ENCODE measurements at places on chromosomes 12 and 14.

- no peak for DNase-seq
Observed at GRCh38 chr12:118377021-118377883, 897 bp downstream of the SUDS3 start.

GRCh38 chr14:102973706-102974285 is 51.3 kb downstream of the AMN start:
- DNase-seq: no peak

DNA sequence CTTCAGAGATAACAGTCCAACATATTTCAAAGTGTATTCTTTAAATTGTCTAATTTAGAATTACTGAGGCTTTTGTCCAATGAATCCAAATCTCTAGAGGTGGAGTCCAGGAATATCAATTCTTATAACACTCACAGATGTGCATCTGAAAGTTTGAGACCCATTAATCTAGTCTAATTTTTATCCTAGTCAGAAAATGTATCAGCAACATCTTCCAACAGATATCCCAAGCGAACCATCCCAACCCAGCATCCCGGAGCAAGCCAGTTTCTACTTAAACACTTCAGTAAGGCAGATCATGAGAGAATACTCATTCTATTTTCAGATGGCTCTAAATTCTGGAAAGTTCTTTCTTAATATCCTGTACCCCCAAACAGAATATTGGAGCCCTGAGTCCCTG is 113.5 kb downstream of the BBS10 start:
- DNase-seq: no peak

DNA sequence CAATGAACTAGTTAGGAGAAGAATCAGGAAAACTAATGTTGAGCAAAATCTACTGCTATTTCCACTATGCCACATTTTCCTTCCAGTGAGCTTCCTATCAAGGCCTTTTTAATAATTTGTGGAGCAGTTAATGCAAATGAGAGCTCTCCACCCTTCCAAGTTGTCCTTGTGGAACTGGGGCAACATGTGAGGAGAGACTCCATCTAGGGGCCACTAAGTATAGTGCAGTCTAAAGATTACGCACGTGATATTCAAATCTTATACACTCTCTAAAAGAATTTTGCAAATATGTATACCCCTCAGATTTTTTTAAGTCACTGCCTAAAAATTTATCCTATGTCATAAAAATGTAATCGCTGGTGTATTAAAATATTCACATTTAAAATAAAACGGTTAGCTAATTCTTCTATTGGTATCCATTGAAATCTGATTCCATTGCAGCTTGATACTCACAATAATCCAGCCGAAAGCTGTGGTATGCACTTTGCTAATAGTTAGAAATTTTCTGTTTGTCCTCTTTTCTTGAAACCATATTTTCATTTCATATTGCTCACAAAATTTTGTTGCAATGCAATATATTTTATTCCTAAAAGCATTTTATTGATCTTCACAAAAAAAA is 100.1 kb downstream of the PAH start:
- no peak for DNase-seq

GRCh38 chr12:20423557-20423956 is 55.2 kb downstream of the PDE3A start:
- DNase-seq: no peak

GRCh38 chr12:53461591-53461990 is 9.7 kb downstream of the PCBP2 start:
- no peak for DNase-seq

GRCh38 chr12:13251521-13251920 is 55.0 kb downstream of the EMP1 start:
- no peak for DNase-seq

DNA sequence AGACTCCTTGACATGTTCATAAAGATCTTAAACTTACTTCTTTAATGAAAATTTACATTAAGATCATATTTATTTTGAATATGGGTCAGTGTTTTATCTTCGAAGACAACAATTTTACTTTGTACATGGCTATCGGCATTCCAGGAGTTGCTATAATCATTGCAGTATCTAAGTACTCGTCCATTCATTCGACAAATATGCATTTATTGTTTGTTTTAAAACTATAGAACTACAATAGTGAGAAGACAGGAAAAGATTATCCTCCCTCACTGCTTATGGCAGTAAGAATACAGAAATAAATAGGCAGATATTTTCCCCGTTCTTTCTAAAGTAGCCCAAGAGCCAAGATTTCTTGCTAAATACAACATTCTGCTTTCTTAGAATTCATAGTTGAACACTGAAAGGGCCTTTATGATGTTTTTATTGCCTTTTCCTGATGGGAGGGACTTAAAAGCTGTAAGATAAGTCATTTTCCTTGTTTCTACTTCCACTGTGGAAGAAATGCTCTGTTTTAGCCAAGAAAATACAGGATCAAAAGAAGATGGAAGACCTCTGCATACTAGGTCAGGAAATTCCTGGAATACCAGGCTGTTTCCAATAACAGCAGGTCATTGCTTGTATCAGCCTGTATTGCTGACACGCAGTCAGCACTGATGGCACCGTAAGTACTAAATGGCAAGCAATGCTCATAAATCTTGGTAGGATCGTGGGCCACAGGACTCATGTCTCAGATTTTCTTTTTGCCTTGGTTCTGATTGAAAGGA is 521.0 kb upstream of the ATP2B1 start:
- DNase-seq: no peak

GRCh38 chr14:35403114-35403602 is 1.4 kb downstream of the NFKBIA start:
- peak; percentile 31 for DNase-seq

DNA sequence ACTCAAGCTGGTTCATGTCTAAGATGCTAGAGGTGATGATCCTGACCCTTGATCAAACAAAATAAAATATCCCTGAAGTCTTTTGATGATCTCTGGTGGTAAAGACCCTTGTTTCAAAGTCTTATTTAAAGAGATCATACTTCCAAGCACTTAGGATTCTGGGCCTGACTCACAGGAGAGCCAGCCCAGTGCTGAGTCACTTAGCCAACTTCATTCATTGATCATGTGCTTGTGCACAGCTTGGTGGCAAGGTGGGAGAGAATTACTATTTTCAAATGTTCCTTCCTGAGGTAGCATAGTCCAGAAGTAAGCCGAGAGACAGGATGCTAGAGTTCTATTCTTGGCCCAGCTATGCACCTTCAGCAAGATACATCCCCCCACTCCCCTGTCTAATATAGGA is 40.6 kb downstream of the SCN8A start:
- DNase-seq: no peak

- DNase-seq: no peak
Observed at GRCh38 chr12:113248842-113249435, 27.7 kb downstream of the TPCN1 start.

DNA sequence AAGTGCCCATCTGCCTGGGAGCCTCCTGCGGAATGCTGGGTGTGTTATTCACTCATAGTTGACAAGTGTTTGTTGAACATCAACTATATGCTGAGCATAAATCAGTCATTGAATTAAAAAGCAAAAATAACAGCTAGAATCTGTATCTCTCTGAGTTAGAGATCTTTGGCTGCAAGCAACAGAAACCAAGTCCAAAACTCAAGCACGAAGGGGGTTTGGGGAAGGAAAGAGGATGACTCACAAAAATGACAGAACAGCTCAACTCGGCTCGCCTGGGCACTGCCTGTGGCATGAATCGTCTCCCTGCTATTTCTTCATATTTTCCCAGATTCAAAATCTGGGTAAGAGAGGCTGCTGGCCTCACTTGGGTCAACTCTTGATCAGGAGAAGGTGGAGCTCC is 72.6 kb upstream of the NCOR2 start:
- no peak for DNase-seq

DNA sequence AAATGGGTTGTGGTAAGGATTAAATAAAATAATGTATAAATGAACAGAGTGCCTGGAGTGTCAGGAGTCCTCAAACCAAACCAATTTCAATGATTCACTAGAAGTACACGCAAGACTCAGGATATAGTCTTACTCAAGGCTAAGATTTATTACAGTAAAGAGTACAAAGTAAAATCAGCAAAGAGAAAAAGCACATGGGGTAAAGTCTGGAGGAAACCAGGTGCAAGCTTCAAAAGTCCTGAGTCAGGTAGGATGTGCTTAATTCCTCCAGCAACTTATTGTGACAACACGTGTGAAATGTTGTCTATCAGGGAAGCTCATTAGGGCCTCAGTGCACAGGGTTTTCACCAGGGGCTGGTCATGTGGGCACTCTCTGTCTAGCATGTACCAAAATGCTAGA is 105.8 kb upstream of the NAP1L1 start:
- no peak for DNase-seq

DNA sequence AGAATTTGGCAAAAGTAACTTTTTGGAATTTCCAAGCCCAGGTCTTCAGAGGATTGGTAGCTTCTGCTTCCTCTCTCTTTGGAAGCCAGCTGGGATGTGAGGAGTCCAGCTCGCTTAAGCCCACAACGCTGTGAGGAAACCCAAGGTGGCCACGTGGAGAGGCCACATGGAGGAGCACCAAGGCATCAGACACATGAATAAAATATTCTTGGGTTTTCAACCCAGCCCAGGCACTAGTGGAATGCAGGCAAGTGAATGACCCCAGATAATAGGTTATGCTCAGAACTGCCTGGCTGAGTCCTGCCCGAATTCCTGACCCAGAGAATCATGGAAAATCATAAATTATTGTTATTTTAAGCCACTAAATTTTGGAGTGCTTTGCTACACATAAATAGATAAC is 119.7 kb upstream of the PARP11 start:
- no peak for DNase-seq

GRCh38 chr12:42469355-42470175 is 120.0 kb downstream of the PRICKLE1 start:
- no peak for DNase-seq

- DNase-seq: no peak
Observed at GRCh38 chr14:71395151-71395604, 487.9 kb downstream of the PCNX1 start.

DNA sequence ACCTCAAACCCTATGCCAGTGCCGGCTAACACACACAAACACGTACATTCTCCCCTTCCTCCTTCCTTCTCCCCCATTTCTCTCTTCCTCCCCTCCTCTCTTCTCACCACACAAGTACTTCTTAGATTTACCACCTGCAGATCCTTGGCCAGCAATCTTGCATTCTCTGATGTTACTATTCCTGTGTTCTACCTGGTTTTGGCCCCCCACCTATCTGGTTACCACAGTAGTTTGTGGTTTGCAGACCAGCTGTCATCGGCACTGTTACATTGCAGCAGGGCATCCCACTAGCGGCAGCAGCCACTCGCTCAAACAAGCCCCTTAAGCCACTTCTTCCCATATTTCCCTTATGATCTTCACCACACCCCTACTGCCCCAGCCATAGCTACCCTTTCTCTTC is 3.9 kb downstream of the ABHD4 start:
- no peak for DNase-seq

DNA sequence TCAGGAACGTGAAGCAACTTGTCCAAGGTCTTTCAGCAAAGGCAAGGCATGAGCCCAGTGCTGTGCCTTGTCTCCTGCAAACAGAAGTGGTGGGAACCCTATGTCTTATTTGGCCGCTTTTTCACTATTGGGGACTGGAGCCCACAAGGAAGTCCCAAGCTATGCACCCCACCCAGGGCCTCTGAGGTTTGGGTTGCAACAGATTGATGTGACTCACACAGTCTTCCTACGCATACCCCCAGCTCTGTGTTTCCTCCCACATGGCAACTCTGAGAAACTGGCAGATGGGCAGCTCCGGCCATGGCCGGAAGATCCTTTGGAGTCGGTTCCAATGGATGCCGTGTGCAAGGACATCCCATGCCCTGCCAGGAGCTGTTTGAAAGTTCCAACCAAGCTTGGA is 28.3 kb upstream of the CMKLR1 start:
- no peak for DNase-seq

DNA sequence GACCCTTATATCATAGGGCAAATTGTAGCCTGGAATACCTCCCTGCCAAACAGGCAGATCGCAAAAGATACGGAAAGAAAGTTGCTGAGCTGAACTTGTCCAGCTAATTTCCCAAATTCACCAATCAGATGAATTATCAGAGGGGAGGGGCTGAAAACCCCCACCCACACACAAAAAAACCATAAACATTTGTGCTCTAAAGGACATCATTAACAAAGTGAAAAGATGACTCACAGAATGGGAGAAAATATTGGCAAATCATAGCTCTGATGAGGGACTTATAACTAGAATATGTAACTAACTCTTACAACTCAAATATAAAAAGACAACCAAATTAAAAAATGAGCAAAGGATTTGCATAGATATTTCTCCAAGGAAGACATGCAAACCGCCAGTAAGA is 36.3 kb downstream of the PTHLH start:
- no peak for DNase-seq

DNA sequence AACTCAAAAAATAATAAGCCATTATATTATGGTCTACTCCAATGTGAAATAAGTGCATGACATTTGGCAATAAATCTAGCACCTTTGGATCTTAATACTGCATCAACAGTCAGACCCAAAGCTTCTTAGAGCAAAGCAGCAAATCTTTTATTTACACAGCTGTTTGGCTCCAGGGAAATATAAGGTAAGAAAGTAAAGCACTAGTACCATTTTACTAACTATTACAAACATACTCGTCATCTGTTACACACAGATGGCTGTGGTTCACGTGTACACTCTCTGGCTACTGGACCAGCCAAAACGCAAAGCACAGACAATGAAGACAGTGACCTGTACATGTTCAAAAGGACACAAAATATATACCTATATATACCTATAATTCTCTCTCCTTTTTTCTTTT is 2.8 kb downstream of the FGD6 start:
- DNase-seq: no peak

GRCh38 chr12:130076126-130076525 is 86.1 kb upstream of the FZD10 start:
- no peak for DNase-seq

DNA sequence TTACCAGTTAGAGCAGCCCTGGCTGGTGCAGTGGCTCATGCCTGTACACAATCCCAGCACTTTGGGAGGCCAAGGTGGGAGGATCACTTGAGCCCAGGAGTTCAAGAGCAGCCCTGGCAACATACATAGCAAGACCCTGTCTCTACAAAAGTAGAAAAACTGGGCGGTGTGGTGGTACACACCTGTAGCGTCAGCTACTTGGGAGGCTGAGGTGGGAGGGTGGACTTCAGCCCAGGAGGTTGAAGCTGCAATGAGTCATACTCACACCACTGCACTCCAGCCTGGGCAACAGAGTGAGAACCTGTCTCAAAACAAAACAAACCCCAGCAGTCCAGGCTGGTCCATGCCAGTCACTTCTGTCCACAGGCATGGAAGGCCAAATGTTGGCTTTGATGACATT is 7.4 kb downstream of the COX14 start:
- no peak for DNase-seq

GRCh38 chr12:57625261-57626032 is 7.6 kb downstream of the B4GALNT1 start:
- no peak for DNase-seq
